ENCODE measurements at places on chromosomes 7 and 10.

- DNase-seq: no peak
Measured at GRCh38 chr10:36538953-36539586, 586.3 kb upstream of the ANKRD30A start.

- no peak for DNase-seq
Measured at GRCh38 chr10:116185199-116185867, 87.7 kb downstream of the GFRA1 start.

DNA sequence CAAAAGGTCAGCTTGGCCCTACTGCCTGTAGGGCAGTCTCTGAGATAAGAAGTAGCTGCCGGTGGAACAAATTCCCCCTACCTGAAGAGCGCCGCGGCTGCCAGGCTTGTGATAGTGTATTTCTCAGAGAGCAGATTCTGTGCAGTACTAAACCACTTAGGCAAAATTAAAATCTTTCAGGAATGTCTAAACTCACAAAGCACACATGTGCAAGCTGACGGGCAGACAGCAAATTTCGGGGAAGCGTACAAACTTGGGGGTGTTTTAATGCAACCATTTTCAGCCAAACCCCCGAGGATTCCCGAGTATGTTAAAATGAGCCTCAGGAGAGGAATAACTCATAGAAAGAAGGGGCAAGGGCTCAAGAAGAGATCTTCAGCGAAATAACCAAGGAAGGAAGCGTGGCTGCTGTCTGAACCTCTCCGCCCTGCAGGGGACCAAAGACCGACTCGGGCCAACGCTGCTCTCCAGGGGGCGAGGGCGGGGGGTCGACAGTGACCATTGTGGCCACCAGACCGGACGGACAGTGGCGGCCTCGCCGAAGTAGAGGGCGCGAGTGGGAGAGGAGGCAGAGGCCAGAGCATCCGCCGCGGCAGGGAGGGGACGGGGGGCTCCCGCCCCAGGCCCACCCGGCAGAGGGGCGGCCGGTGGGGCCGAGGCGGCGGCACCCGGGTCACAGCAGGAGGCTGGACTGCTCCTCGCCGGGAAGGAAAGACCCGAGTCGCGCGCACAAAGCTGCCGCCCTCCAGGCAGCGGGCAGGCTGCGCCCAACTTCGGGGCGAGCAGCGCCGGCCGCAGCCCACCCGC, 819 bp downstream of the HYCC1 start:
- DNase-seq: no peak

DNA sequence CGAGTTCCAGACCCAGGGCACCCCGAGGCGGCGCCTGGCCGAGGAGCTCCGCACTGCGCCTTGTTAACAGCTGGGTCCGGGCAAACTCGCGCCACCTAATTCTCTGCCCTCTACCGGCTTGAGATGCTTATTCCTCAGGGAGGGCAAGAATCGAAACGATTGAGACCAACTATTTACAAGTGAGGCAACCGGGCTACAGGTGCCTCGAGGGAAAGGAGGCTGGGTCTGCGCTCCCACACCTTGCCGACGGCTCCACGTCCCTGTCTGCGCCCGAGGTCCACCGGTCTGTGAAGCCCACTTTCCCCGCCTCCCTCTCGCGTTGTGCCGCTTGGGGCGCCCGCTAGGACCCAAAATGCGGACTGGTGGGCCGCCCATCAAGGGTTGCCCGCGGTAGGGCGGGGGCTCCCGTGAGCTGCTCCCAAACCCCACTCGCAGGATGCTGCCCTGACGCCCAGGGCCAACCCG, 527 bp downstream of the AKR1B1 start:
- no peak for DNase-seq

- DNase-seq: no peak
Measured at GRCh38 chr7:2542011-2542915, 13.1 kb downstream of the BRAT1 start.

DNA sequence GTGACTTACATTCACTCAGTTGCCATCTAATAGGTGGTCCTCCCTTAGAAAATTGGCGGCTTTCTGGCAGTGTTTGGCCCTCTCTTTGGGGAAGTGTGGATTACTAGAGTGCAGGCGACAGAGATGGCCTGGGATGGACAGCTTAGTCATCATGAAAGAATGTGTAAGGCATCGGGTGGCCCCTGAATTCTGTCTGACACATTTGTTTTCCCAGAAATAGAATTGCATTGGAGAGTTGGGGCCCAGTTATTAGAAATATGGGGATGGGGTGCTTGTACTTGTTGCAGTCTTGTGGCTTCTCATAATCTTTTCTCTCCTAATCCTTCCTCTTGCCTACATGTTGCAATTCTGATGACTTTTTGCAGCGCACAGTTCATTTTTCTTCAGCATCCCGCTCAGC, 13.8 kb downstream of the TCF7L2 start:
- no peak for DNase-seq

DNA sequence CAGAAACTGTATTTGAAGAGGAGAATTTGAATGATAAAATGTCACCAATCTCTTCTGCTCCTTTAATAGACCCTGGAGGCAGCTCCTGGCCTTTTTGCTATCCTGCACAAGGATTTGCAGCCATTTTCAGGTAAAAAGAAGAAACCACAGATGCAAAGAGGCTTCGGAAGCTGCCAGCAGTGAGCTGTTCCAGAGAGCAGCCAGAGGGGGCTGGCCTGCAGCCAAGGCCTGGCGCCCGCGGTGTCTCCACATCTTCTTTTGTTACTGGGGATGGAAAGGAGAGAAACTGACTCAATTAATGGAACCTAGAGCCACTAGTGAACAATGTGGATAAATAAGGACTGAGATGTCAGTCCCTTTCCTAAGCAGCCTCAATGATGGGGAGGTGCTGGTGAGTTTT, 23.9 kb upstream of the GPR26 start:
- DNase-seq: no peak

DNA sequence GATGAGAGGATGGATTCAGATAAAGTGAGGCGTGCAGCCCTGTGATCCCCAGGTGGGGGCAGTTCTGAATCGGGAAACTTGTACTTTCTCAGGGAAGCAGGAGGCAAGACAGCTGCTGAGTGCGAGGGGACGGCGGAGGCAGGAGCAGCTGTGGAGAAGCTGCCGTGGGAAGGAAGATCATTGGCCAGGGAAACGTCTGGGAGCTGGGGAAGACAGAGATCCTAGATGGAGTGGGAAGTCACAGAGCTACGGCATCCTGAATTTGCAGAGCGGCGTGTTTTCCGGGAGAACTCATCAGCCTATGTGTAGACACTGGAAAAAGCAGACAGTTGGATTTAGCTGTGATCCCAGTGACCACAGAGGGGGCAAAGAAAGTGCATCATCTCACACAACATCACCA, 9.2 kb downstream of the PRKCQ start:
- DNase-seq: no peak

DNA sequence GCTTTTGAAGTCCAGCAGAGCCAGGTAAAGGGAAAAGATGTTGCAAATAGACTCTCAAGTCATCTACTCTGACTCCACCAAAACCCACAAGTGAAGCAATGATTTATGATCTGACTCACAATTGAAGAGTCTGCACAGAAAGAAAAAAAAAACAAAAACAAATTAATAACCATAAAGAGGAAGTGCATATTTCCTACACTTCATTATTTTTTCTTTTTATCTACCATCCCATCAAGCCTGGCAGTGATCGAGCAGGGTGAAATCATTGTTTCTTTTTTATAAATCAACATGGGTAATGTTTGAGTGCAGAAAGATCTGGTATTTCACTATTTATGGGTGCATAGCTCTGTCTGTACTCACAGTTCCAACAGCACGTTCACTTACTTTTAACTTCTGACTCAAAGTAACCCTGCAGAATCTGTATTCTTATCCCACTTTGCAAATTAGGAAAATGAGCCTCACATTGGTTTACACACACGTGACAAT, 829.0 kb downstream of the TNS3 start:
- DNase-seq: no peak

DNA sequence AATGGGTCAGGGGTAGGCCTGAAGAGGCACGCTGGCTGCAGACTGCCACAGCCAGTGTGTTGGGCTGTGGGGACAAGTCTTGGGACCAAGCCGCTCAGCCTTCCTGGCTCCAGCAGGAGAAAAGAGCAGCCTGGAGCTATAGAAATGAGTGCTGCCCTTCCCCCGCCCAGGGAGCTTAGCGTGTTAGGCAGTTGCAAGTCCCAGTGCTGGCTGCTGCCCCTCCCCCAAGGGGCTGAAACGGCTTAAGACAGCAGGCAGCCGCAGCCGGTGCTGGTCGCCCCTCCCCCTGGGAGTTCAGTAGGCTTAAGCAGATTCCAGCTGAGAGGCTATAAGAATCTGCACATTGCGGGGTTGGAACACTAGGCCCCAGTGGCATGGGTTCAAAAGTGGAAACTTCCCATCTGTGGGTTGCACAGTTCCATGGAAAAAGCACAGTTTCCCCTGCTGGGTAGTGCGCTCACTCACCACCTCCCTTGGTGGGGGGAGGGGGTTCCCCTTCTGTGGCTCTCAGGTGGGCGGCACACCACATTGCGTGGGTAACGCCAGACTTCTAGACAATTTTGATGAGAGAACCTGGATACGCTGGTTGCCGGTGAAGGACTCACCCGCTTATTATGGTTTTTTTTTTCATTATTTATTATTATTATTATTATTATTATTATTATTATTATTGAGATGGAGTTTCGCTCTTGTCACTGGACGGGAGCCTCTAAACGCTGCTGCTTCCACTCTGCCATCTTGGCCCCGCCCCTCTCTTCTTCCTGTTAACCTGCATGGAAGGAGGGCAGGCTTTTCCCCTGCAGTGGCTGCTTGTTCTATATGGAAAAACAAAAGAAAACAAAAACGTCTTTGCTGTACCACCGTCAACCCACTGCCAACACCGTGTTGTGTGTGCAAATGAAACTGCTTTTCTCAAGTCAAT, 151.1 kb downstream of the CXCL12 start:
- no peak for DNase-seq

DNA sequence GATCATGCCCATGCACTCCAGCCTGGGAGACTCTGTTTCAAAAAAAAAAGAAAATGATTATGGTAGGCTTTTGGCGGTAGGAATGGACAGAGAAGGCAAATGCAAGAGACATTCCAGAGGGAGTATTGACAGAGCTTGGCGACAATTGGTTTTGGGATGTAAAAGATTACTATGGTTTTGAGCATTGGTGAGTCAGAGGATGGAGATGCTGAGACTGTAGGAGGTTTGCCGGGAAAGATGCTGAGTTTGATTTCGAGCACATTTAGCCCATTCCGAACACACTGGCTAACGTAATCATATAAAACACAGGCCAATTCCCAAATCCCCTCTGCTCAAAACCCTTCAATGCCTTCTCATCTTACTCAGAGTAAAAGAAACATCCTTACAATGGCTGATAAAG, 161.6 kb upstream of the MKLN1 start:
- DNase-seq: no peak

GRCh38 chr7:108261560-108262255, 131.5 kb upstream of the LAMB4 start:
- DNase-seq: no peak

- DNase-seq: no peak
Measured at GRCh38 chr10:124743191-124744101, 732 bp downstream of the FAM53B start.

GRCh38 chr7:71538210-71538609, 406.3 kb downstream of the GALNT17 start:
- no peak for DNase-seq

DNA sequence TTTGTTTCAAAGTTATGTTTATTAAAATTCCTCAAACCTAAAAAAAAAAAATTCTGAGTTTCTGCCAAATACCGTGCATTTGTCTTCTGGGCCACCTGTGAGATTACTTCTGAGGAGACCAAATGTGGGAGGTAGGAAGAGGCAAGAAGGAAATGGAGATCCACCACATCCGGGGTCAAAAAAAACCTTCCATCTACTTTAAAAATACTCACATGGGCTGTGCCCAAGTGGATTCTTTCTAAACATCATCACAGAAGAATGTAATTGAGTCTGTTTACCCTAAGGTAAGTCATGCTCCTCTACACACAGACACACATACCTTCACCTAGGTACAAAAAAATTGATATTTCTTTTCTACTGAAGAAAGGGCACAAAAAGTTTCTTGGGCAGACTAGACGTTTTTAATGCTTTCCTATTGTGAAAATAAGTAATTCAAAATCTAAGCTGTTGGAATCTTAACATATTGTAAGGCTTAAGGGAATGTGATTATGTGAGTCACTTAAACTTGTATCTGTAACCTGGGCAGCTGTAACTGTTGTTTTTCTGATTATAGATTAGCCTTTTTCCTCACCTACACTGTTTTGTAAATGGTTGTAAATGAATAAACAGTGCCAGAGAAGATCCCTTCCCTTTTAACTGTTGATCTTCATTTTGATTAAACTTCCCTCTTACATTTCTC, 19.1 kb upstream of the SPOCK2 start:
- DNase-seq: no peak

- no peak for DNase-seq
Measured at GRCh38 chr10:121205625-121206024, 354.5 kb downstream of the WDR11 start.

- no peak for DNase-seq
Measured at GRCh38 chr7:137871170-137871915, 24.6 kb upstream of the DGKI start.
